Activated T-cell treated with anti-CD3 and anti-CD28 coated beads, Interleukin-2, amount 50 U/mL, for 48 hours (primary cell): ENCODE measurements at places on chromosomes 3 and 15.

GRCh38 chr15:58070801-58071418 is 5.4 kb upstream of the ALDH1A2 start:
- peak; percentile 70 for DNase-seq

GRCh38 chr3:13108861-13109260 is 35.6 kb upstream of the IQSEC1 start:
- no peak for DNase-seq

DNA sequence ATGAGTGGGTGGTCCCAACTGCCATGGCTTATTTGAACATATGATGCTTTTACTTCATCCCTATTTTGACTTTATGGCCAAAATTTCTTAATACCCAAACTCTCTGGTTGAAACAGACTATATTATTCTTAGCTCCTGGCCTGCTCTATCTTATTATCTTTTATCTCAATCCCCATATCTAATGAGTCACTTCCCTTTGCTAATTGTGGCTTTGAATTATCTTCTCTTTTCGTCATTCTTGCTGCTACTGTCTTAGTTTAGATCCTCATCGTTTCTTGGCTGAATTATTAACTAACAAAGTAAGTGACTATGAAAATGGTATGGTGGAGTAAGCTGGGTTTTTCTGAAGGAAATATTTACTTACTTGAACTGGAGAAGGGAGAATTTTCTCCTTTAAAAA is 28.2 kb upstream of the DNAJC19 start:
- DNase-seq, result no peak

- DNase-seq, result no peak
Measured at GRCh38 chr15:65561934-65562333, 31.7 kb downstream of the HACD3 start.

- DNase-seq, result no peak
Measured at GRCh38 chr3:14822670-14823390, 4.1 kb downstream of the FGD5 start.

GRCh38 chr15:61661791-61662190 is 398.5 kb downstream of the VPS13C start:
- no peak for DNase-seq

DNA sequence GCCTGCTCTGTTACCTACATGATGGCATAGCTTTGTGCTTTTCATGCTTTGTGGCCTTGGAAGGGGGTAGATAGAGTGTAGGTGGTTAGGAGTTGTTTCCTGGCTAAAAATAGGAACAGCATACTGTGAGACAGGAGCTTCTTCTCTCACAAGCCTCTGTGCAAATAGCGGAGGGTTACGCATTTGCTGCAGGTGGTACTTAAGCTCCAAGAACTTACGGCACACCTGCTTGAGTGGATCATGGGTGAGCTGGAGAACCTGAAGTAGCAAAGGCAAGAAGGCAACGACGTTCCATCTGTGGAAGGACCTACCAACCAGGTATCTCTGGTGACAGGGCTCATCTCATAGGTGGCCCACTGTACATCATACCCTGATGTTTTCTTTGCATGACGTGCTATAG is 66.0 kb downstream of the ST6GAL1 start:
- DNase-seq, result no peak

GRCh38 chr15:79977431-79978054 is 6.5 kb upstream of the BCL2A1 start:
- no peak for DNase-seq

DNA sequence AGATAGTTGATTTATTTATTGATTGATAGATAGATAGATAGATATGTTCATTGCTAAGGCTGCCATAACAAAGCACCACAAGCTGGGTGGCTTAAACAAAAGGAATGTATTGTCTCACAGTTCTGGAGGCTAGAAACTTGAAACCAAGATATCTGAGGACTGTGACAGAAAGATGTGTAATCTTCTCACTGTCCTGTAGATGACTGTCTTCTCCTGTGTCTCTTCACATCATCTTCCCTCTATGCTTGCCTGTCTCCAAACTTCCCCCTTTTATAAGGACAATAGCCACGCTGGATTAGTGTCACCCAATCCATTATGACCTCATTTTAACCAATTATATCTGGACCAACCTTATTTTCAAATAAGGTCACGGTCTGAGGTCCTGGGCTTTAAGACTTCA is 40.9 kb downstream of the GNB4 start:
- DNase-seq, result no peak

GRCh38 chr3:20575146-20575545 is 389.1 kb upstream of the SGO1 start:
- DNase-seq, result no peak

DNA sequence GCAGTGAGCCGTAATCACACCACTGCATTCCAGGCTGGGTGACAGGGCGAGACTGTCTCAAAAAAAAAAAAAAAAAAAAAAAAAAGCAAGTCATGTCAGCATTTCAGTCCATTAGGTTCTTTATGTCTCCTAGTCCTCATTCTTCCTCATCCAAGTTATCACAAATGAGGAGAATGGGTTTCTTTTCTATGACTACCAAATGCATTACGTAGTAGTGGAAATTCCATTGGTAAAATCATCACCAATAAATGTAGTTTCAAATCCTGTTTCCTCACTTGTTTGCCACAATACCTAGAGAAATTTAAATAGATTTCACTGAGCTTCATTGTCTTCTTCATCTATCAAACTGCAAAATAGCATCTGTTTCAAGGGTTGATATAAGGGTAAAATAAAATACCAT is 317.6 kb upstream of the MME start:
- DNase-seq, result no peak

DNA sequence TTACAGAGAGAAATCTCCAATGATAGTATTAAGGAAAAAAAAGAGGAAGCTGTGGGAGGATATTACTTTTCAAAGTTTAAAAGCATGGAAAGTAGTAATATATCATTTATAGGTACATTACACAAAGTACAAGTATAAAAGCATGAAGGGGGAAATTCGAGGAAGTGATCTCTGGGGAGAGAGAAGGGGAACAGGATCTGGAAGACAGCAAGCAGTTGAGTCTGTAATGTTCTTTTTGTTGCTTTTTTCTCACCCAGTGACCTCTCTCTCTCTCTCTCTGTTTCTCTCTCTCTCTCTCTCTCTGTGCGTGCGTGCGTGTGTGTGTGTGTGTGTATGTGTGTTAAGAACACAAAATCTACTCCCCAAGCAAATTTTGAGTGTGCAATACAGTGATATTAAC is 10.2 kb downstream of the C3orf20 start:
- no peak for DNase-seq

DNA sequence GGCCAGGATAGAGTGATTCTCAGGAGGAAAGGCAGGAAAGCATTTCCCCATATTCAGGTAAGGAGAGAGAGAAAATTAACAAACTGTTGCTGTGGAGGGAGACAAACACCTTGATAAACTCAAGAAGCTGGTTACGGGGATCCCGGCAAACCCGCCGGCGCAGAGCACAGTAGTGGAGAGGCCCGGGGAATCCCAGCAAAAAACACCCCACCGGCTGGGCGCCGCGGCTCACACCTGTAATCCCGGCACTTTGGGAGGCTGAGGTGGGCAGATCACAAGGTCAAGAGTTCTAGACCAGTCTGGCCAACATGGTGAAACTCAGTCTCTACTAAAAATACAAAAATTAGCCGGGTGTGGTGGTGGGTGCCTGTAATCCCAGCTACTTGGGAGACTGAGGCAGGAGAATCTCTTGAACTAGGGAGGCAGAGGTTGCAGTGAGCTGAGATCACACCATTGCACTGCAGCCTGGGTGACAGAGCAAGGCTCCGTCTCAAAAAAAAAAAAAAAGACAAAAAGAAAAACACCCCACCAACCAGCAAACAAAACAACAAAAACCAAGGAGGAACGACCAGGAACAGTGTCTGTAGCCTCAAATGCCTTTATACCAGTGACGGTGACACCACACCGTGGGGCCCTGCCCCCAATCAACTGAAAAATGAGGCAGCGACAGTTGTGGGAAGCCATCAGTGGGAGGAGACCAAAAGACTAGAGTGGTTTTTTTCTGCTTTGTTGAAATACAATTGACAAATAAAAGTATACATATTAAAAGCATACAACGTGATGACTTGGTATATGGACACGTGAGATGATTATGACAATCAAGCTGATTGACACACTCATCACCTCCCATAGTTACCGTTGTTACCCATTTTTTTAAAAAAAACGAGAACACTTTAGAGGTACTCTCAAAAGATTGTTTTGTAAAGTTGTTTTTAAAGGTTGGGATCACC is 40.2 kb upstream of the IDH2 start:
- peak; percentile 64 for DNase-seq

- DNase-seq, result no peak
Measured at GRCh38 chr3:27454461-27454860, 29.7 kb downstream of the SLC4A7 start.

- no peak for DNase-seq
Measured at GRCh38 chr15:100167884-100168375, 173.8 kb downstream of the ADAMTS17 start.

DNA sequence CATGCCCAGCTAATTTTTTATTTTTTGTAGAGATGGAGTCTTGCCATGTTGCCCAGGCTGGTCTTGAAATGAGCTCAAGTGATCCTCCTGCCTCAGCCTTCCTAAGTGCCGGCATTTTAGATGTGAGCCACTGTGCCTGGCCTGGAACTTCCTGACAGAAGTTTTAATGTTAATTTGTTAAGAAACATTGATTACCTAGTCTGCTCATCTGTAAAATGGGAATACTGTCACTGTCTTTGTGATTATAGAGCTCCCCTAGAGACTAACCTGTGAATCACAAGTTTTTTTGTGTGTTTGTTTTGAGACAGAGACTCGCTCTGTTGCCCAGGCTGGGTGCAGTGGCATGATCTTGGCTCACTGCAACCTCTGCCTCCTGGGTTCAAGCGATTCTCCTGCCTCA is 4.3 kb upstream of the EIF3J start:
- DNase-seq, result no peak
